ENCODE measurements at places on chromosomes 2 and 18. TPM values are rescaled to one million over a fixed set of nuclear protein-coding genes. Genes with fewer than 3 reads are reported as not detected.

The IL18RAP gene
- total RNA-seq, result not detected

- no peaks in the 10 kb centered on the region for H3K4me1 ChIP-seq
- H3K4me3 ChIP-seq, result no peak overlapping the region
- DNase-seq, result no peak
- H3K27me3 ChIP-seq, result peaks cover 86% of the 10 kb centered on the region
- H3K36me3 ChIP-seq, result peaks cover 2% of the 10 kb centered on the region
These were observed 16.4 kb upstream of the NOTO start for GRCh38 chr2:73185965-73186364.

DNA sequence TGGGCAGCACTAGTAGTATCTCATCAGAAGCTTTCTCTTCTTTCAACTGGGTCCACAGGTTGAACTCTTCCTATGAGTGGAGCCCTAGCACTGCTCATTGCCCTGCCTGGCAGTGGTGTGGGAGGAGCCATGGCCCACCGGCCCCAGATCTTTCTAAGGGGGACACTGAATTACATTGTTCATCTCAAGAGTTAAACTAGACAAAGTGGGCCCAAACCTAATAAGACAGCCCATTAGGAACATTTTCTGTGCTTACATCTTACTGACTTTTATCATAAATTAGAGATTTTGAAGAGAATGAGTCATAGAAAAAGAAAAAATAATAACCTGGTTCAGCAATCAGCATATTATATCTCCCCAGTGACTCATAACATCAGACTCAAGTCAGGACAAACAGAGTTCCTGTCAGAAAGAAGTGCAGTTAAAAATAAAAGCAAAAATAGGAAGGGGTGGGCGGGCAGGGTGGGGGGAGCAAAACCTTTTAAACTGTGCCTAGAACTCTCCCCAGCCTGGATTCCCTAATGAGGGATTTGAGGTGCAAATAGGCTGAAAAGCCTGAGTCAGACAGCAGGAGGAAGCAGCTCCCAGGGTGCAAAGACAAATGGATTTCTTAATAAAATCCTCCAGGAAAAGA is 161.6 kb upstream of the TRIB2 start:
- H3K4me3 ChIP-seq, result no peak overlapping the region
- no peak overlapping the region for H3K27ac ChIP-seq
- H3K27me3 ChIP-seq, result no peaks in the 10 kb centered on the region
- DNase-seq, result no peak
- H3K36me3 ChIP-seq, result no peaks in the 10 kb centered on the region

GRCh38 chr18:76814256-76814655 is 8.1 kb upstream of the ZNF236 start:
- DNase-seq, result no peak
- H3K4me1 ChIP-seq, result peaks cover 8% of the 10 kb centered on the region
- H3K36me3 ChIP-seq, result no peaks in the 10 kb centered on the region

DNA sequence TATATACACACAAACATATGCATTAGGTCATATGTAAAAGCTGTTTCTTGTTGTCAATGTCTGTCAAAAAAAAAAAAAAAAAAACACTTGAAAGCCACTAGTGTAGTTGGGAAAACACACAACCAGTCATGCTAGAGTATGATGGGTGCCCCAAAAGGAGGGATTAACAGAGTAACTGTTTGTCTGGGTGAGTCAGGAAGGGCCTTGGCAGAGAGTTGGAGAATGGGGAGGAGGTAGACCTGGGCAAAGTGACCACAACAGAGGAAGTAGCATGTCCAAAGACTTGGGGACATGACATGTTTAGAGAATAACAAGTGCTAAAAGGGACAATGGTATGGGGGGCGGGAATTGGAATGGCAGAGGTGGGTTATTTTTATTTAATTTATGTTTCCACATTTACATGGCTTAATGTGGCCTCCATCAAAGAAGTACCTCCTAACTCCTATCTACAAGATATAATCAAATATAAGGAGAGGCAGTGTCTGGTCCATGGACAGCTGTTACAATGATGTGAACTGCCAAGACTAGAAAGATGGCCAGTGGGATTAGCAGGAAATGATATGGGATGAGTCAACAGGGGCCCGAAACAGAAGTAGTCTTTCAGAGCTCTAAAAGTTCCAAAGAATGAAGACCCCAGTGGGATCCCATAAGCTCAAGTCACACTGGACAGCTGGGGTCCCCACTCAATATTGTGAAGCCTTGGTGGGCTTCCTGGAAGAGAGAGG is 99.9 kb upstream of the ZFP36L2 start:
- no peaks in the 10 kb centered on the region for H3K36me3 ChIP-seq
- peaks cover 12% of the 10 kb centered on the region for H3K4me1 ChIP-seq
- no peaks in the 10 kb centered on the region for H3K27me3 ChIP-seq
- no peak overlapping the region for H3K27ac ChIP-seq

- H3K27me3 ChIP-seq, result no peaks in the 10 kb centered on the region
- no peaks in the 10 kb centered on the region for H3K4me1 ChIP-seq
- no peak overlapping the region for H3K4me3 ChIP-seq
These were observed 241.8 kb downstream of the PTH2R start for GRCh38 chr2:208648368-208648767.

All from WTC11 (cell line).